HL-60 (cell line): ENCODE measurements at places on chromosomes 12 and 14.

GRCh38 chr14:76153919-76154318, 2.2 kb downstream of the GPATCH2L start:
- DNase-seq, result no peak

- no peak for DNase-seq
These were observed 73.2 kb downstream of the ANO4 start for GRCh38 chr12:100867639-100868393.

DNA sequence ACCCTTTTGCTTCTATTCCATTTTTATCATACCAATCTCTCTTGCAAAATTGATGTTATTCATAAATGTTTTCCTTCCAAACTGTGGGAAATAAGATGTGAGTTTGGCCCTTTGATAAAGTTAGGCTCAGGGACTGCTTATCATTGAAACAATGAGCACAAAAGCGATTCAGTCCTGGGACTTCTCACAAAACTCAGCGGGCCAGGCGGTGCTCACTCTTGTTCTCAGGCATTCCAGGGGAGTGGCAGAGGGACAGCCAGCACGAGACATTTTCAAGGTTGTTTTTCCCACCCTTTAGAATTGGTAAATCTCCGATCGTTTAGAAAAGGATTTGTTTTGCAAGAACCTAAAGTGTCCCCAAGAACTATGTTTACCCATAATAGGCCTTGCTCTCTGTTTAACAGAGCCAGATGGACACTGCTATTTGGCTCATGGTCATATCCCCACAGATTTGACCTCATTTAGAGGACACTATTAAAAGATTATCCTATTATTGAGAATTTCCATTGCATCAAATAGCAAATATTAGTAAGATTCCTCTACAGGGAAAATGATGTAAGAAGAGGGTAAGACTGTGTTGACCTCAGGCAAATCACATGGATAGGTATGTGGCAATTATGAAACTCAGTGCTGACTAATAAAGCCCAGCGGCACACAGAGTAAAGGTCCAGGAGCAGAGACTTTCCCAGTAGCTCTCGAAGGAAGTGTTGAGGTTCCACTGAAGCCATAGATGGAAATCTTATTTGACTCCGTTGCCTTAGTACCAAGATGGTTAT, 102.7 kb upstream of the USP44 start:
- DNase-seq, result no peak

DNA sequence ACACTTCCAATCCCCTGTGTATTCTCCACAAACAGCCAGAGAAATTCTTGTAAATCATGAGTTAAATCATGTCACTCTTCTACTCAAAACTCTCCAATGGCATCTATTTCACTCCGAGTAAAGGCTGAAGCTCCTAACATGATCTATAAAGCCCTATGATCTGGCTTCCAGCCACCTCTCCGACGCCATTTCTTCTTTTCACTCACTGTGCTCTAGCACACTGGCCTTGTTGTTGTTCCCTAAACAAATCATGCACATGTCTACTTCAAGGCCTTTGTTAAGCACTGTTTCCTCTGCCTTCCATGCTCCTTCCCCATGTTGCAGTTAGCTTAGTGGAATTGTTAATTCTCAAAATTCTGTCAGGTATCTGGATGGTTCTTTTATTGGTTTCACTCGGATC, 30.1 kb upstream of the MTERF2 start:
- no peak for DNase-seq

DNA sequence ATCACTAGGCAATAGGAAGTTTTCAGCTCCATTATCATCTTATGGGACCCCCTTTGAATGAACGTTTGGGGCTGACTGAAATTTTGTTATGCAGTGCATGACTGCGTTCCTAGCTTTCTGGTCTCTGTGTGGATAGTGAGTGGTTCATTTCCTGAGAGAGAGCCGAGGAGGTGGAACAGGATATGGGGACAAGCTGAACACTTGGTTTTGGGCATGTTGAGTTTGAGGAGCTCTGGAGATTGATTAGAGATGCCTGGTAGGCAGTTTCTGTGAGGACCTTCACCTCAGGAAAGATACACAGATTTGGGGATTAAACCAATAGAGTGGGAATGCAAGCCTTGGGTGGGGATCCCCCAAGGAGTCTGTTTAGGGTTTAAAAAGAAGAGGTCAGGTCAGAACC, 27.7 kb downstream of the TEAD4 start:
- DNase-seq, result no peak

- DNase-seq, result no peak
These were observed 1.2 kb upstream of the OAS1 start for GRCh38 chr12:112905451-112906089.

DNA sequence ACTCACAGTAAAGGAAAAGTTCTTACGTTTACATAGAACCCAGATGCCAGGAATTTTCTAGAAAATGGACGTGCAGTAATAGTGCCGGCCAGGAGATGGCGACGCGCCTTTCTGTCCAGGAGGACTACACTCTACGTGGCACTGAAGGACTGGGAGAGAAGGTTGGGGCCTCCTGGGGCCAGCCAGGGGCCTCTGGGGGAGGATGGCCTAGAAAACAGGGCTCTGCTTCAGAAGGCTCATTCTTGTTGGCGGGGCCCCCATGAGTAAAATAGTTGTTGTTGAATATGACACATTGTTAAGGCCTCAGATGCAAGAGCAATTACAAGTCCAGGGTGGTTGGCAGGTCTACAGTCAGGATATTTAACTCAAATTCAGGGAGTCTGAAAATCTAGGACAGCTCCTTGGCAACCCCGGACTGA, 120.1 kb upstream of the MAX start:
- peak; percentile 14 for DNase-seq

DNA sequence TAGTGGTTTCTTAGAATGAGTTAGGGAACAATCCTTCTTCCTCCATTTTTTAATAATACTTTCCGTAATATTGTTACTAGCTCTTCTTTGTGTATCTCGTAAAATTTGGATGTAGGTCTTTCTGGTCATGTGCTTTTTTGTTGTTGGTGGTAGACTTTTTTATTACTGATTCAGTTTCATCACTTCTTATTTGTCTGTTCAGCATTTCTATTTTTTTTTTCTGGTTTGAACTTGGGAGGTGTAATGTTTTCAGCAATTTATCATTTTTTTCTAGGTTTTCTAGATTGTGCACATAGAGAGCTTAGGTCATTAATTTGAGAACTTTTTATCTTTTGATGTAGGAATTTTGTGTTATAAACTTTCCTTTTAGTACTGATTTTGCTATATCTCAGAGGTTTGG, 1299.9 kb downstream of the FSCB start:
- no peak for DNase-seq

- DNase-seq, result no peak
These were observed 21.3 kb downstream of the GCH1 start for GRCh38 chr14:54881235-54881760.

DNA sequence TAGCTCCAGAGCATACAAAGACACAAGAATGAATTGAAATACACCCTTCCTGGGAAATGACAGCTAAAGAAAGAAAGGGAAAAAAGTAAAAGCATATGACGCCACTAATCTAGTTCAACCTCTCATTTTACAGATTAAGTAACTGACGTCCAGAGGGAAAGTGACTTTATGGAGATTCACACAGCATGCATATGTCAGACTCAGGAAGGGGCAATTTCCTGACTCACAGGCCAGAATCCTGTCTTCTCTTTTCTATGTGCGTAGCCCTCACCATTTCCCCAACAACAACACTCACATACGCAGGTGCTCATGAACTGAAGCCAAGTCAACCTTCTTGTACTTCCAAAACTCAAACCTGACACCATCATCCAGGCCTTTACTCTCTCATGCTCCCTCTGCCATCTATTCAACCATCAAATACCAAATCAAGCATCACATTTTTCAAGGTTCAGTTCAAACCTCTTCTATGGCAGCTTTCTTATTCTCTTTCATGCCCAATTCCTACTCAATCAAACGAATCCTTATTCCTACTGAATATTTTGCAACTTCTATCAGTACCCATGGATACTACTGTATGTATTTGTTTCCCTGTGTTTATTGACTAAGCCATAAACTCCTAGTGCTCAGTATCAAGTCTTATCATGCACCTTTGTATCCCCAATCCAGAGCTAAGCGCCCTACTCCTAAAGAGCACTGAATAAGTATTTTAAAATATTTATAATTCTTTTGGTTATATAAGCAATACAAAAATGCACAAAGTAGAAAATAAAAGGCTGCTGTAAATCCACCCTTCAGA, 52.8 kb downstream of the STXBP6 start:
- DNase-seq, result no peak

DNA sequence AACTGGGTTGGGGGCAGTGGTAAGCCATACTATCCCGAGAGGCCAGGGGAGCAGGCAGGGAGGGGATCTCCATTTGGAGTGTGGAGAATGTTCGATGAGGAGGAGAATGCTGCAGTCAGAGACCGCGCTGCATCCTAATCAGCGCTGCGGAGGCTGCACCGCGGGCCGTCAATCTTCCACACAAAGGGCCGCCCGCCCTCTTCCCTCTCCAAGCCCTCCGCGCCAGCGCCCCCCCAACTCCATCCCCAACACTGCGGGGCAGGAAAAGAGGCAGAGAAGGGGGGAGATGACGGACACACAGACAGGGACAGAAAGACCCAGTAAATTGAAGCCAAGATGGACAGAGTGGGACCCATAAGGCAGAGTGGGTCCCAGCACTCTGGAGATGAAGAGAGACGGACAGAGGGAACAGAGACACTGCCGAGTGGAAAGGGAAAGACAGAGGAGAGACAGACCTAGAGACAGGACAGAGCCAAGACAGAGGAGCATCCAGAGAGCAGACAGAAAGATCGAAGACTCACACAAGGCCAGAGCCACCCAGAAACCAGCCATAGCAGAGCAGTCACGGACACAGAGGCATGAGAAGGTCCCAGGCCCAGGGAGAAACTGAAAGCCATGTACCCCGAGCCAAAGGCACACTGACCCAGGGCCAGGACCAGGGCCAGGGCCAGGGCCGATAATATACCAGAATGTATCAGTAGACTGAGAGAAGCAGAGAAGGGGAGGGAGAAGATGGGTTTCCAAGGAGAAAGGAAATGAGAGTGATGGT, 3.5 kb downstream of the CISTR start:
- DNase-seq, result no peak

GRCh38 chr12:100798286-100799160, 3.9 kb downstream of the ANO4 start:
- no peak for DNase-seq

DNA sequence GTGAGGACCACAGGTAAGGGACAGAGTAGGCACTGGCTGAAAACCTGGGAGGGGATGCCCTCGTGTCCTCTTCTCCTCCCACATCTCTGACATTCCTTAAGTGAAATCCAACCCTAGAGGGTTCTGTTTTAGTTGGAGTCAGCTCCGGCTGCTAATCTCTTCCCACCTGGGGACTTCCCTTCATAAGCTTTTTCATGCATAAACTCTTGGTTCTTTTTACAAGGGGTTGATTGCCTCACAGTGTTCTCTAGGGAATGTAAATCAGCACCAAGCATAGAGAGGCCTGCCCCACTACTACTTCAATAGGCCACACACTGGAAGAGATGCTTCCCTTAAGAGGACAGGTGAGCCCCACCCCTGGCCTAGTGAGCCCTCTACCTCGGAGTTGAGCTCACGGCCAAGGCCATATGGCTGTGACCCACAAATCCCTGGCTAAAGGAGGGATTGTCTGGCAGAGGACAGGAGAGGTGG, 3.2 kb upstream of the SYNDIG1L start:
- no peak for DNase-seq

DNA sequence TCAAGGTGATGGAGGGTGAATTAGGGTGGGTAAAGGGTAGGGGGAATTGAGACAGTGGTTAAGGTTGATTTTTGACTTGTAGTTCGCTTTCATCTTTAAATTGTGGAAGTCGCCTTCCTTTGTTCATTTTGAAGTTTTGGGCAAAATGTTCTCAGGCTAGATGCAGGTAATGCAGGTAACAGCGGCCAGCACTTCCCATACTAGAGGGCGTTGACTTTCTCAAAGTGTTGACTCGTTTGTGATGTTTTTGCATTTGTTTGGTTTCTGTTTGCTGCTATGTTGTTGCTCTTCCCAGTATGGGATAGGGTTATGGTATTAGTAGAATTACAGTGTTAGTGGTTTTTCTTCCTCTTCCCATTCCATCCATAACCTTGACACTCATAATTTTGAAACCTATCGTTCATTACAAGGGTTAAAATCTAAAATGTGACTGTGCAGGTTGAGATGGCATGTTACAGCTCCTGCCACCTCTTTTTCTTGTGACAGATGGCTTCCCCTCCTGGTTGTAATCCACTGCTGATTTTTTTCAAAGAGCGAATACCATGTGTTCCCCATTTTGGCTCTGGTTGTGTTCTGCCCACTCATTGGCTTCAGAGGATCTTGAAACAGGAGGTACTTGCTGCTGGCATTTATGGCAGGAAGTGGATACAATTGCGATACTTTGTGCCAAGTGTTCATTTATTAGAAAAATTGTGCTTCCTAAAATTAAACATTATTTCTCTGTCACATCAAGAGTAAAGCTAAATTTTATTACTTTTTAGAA, 57.1 kb downstream of the ERC1 start:
- peak; percentile 82 for DNase-seq

- DNase-seq, result no peak
These were observed 7.4 kb downstream of the SMAGP start for GRCh38 chr12:51262758-51263177.

DNA sequence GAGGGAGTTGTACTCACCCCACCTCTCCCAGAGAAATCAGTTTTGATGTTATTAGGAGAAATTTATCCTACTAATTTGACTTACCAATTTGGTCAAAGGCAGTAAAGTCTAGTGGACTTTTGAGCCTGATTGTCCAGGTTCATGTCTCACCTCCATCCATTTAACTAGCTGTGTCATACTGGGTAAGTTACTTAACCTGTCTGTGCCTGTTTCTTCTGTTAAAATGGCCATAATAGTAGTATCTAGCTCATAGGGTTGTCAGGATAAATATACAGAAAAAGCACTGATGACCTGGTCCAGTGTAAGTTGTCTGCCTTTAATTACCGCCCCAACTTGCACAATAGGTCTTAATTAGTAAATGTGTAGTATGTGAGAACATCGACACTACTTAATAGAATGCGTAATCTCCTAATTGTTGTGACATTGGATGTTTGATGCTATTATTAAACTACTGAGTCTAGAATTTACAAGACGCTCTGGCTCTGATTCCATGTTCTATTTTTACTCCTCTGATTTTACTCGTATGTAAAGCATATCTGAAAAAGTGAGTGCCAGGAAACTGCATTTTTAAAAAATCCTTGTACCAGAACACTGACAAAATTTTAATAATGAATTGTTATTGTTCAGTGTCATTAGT, 1.5 kb downstream of the RAB21 start:
- no peak for DNase-seq

DNA sequence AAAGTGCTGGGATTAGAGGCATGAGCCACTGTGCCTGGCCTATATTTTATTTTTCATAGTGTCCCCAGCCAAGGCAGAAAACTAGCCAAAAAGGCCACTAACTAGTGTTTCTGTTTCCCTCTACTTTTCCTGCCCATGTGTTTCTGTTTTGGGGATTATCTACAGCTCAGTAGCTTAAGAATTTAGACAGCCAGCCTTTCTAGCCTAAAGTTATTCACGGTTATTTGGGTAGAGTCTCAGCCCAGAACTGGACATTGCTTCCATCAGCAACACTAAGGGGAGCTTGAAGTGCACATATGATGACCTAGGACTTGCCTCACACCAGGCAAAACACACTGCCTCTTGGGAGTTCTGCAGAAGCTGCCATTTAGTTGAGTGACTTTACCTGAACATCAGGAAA, 17.9 kb downstream of the PROX2 start:
- DNase-seq, result no peak

GRCh38 chr12:98745578-98746391, 100.7 kb downstream of the APAF1 start:
- no peak for DNase-seq

- no peak for DNase-seq
These were observed 65.4 kb upstream of the SAV1 start for GRCh38 chr14:50733494-50733893.
